ENCODE measurements at places on chromosomes 12 and 14.

DNA sequence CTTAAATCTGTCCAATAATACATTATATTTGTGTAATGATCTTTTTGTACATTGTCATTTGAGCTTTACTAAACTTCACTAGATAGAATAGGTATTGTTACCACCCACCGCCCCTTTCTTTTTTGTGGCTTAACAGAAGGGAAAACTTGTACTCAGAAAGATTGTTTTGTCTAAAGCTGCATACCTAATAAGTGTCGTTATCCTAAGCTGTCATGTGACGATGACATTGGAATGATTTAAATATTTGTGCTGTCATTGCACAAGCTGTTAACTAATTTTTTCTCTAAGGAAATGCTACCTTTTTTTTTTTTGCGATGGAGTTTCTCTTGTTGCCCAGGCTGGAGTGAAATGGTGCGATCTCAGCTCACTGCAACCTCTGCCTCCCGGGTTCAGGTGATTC is 3.6 kb downstream of the DIP2B start:
- no peak for DNase-seq

DNA sequence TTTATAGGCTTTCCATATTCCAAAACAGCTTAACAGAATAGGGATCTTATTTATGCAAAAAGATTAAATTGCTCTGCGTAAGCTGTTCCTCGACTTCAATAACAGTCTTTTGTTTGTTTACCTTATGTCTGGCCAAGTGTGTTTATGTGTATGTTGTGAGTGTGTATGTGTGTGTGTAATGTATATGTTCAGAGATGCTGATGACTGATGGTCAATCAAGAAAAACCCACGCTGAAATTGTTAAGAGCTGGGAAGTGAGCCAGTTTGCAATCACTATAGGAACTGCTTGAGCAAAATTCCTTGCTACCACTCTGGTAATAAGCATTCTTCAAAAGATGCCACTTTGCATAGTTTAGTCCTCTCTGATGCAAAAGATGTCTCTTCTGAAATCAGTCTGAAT is 59.6 kb downstream of the PRKD1 start:
- DNase-seq: no peak

DNA sequence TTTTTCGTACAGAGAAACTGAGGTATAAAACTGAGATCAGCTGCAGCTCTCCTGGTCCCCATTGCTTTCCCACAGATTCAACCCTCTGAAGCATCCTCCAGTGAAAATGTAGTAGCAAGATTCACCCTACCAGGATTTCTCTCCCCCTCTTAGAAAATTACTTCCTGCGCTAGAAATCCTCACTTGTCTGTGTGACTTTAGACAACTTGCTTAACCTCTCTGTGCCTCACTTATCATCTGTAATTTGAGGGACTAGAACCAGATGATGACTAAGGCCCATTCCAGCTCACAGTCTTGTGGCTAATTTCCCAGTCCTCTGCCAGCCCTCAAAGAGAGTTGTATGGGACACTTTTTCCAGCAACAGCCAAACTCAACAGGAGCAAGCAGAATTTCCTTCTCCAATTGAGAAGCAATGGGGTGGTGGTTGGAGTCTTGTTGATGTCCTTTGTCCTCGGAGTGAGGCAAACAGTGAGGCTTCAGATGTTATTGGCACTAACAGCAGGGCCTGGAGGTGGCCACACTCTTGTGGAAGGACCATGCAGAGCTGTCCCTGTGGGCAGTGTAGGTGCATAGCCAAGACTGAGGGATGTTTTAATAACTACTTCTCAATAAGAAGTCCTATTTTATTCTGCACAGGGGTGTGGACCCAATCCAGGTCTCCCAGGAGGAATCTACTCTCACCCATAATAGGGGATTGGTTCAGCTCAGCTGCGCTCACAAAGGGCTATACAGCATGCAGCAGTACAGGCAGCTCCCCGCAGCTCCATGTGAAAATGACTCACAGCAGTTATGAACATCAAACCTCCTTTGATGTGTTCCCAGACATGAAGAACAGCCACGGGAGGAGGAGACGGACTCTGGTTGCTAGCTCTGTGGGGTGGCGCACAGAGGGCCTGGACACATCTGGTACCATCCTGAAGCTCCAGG is 200.1 kb downstream of the DAD1 start:
- DNase-seq: no peak

- no peak for DNase-seq
These were observed 19.9 kb downstream of the PTGER2 start for GRCh38 chr14:52333823-52334657.

DNA sequence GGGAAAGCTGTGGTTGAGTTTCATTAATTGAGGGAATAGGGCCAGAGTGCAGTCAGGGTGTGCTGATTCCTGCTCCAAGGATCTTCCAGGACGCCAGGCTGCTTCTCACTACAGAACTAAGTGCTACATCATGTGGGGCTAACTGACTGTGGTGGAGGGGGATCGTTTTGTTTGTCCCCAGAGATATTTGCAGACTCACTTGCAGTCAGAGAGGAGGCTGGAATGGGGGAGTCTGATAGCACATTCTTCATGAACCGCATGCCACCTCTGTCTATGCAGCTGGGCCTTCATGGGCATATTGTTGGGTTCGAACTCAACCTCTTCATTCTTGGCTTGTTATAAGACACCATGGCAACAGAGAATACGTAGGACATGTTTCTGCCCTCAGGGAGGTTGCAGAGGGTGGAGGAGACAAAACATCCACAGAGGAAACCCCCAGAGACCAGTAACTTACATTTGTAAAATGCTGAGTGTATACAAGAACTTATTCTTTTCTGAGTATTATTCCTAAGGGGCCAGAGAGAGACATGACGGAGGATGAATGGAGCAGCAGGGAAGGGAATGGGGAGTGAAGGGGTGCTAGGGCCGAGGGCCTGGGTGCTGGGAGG is 13.0 kb downstream of the KRT7 start:
- DNase-seq: no peak

DNA sequence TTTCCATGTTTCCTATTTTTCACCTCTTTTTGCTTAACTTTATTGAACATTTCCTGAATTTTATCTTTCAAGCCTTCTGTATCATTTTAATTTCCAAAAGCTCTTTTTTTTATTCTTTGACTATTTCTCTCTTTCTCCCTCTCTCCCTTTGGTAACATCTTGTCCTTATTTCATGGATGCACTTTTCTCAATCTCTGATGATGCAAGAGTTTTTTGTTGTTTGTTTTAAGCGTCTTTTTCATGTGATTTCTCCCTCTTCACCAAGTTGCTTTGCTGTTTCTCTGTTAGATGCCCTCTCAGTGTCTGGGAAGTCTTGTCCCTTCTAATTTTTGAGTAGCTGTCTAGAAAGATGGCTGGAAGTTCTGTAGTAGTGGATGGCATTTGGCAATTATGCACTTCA is 62.6 kb downstream of the ANO6 start:
- DNase-seq: no peak

DNA sequence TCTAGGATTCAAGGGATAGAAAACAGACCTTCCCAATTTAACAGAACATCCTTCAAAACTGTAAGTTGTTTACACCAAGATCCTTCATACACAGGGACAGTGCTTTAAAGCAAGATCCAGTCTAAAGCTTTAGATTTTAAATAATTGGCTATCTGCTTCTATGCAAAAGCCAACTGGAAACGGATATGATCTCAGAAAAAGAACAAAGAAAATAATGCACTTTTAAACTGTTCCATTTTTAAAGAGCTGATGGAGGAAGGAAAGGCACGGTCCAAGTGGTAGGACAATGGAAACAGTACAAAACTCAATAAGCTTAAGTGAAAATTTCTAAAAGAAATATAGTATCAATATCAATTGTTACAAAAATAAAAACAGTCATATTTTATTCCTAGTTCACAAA is 27.7 kb downstream of the LRP6 start:
- no peak for DNase-seq

GRCh38 chr12:56839915-56840325 is 76.8 kb downstream of the HSD17B6 start:
- peak; percentile 54 for DNase-seq

GRCh38 chr14:59283361-59283760 is 94.9 kb downstream of the DAAM1 start:
- DNase-seq: no peak

DNA sequence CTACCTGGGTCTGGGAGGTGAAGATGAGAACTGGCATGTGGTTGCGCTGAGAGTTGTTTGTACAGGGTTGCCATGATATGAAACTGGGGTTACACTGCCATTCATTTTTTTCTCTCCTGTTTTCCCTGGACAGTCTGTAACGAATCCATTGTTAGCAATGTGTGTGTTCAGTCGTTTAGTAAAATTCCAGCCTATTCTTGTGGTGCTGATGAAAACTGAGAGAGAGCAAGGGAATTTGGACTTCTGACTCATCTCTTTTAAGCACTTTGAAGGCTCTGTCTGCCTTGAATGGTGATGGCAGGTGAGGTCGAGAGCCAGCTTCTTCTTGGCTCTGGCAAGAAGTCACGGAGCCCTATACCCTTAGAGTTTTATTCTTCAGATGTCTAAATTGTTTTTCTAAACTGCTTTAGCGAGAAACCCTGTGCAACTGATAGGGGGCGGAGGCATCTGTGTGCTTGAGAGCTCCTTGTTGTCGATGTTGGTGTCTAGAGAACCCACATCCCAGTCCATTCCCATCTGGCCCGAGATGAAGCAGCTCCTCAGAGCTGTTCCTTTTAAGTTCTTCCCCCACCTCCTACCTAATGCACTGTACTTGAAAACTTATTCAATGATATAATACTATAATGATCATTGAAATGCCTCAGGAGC is 204.4 kb downstream of the TMX1 start:
- DNase-seq: no peak

DNA sequence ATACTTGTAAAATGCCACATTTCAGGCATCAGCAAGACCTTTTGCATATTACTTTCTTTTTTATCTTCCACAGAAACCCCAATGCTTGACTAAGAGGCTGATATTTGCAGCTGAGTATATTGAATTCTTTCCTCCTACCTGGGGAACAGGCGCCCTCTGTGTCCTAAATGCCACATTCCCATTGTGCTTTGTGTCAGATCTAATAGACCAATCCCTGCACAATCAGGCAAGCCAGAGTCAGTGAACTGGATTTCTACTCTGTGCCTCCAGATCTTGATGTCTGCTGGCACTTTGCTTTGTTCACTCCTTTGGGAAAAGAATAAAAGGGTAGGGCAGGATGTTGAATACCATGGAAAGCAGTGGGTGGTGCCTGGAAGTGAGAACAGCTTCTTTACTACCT is 22.4 kb upstream of the TAS2R42 start:
- no peak for DNase-seq

DNA sequence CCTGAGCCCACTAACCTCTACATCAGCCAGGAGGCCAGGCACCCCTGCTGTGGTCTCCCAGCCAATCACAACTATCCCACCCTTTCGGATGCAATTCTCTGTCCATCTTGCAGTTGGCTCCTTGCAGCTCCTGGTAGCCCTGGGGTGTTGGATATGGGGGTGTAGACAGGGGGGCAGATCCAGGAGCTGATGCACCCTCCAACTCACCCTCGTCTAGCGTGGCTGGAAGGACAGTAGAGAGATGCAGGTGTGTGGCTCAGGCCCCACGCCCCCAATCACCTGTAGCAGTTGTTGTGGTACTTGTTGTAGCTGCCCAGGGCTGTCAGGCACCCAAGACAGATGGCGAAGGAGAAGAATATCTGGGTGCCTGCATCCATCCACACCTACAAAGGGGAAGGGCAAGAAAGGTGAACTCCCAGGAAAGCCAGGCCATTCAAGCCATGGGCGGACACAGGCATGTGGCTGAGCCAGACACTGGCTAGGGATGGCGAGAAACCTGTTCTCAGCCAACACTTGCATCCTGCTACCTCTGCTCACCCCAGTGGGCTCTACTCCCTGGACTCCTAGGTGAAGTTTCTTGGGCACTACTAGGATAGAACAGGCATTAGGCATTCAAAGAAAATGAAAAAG is 13.4 kb upstream of the SLC6A12 start:
- no peak for DNase-seq

GRCh38 chr12:43332977-43333640 is 218.9 kb downstream of the ADAMTS20 start:
- DNase-seq: peak; percentile 14

DNA sequence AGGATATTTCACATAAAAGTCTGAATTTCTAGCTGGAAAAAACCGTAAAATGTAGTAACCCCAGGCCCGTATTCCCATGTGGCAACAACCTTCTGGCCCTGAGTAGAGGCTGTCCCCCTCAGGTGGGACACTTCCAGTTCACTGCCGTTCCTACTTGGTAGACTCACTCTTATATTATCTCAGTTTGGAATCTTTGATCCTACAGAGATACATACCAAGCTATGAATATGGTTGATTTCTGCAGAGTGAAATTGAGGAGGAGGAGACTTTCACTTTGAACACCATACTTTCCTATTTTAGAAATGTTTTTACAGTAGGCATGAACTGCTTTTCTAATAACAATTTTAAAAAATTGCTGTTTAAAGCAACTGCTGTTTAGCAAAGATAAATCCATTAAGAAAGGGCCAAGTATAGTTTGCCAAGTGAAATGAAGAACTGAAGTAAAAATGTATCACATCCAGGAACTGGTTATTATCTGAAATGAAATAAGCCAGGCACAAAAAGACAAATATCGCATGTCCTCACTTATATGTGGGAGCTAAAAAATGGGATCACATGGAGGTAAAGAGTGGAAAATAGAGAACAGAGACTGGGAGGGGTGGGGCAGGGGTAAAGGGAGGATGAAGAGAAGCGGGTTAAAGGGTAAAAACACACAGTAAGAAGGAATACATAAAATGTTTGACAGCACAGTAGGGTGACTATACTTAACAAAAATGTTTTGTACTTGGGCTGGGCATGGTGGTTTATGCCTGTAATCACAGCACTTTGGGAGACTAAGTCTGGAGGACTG is 92.8 kb upstream of the METAP2 start:
- no peak for DNase-seq

DNA sequence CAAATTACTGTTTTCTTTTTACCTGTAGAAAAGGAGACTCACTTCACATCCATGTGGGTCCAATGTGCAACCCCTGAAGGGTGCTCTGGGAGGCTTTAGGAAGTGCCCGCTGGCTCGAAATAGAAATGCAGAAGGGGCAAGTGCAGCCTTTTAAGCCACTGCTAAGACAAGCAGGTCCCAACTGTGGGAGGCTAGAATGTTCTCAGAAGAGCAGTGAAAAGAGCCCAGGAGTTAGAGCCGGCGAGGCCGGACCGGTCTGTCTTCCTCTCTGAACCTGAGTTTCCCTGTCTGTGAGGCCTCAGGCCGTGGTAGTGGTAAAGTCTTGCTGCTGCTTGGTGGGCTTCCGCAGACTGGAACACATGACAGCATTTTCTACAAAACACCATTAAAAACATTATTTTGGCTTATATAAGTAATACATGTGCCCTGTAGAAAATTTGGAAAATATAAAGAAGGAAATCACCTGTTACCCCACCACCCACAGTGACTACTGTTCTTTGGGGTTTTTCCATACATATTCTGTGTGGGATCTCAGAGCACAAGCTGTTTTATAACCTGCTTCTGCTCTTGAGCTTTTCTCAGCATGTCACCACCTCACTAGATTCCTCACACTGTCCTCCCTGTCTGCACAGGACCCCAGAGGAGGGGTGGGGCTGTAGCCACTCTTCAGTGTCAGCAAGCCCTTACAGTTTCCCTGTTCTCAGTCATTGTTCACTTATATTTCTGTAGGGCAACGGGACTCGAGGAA is 6.0 kb downstream of the CKB start:
- no peak for DNase-seq

GRCh38 chr12:82412246-82412645 is 53.9 kb downstream of the METTL25 start:
- no peak for DNase-seq

GRCh38 chr12:48118284-48118871 is 786 bp upstream of the PFKM start:
- peak; percentile 18 for DNase-seq

GRCh38 chr14:60087668-60088067 is 4.1 kb upstream of the PCNX4 start:
- no peak for DNase-seq

- DNase-seq: no peak
These were observed 94.0 kb downstream of the NAV3 start for GRCh38 chr12:77924703-77925102.

Data from HEK293T (cell line).